ENCODE measurements at places on chromosomes 7 and 10.
A peak's percentile ranks its signal among the peaks of the same experiment; 100 is the strongest.

DNA sequence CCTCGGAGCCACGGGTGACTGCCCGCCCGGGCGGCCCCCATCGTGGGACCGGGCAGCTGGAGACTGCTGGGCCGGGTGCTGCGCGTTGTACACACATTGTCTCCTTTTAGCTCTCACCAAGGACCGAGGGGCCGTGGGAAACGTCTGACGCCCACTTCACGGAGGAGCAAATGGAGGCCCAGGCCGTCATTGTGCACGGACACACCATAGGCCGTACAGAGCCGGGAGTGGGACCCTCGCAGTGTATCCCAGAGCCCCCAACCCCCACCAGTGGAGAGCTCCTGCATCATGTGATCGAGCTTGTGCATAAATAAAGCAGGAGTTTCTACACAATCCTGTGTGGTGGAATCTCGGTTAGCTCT is 722 bp downstream of the DENND10 start:
- DNase-seq = no peak

GRCh38 chr10:92054807-92055206 is 131.2 kb downstream of the BTAF1 start:
- no peak for DNase-seq

DNA sequence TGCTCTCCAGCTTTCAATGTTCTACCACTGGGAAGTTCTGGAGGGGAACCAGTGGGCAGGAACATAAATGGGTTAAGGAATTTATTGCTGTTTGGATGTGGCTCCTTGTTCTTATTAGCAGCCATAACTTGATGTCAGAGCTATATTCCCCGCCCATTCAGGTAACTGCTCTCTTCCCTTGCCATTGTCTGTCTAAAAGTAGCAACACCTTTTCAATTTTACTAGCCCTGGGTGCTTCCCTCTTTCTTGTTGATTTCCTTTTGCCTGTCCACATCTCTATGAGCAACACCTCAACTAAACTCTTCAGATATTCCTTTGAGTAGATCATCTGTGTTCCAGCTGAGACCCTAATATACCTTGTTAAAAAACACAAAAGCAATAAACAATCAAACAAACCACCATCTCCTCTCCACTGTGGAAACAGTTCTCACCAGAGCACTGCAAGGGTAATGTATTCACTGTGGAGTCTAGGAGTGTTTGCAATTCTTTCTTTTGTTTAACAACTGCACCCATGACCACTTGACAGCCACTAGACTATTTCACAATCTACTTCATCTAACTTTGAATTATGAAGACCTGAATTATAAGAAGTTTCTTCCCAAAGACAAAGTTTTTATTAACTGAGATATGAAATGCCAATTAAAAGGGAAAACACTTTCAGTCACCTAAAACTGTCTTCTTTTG is 436.7 kb downstream of the IPMK start:
- DNase-seq = no peak

- DNase-seq = no peak
Observed at GRCh38 chr10:103533827-103534226, 40.3 kb downstream of the NEURL1 start.

DNA sequence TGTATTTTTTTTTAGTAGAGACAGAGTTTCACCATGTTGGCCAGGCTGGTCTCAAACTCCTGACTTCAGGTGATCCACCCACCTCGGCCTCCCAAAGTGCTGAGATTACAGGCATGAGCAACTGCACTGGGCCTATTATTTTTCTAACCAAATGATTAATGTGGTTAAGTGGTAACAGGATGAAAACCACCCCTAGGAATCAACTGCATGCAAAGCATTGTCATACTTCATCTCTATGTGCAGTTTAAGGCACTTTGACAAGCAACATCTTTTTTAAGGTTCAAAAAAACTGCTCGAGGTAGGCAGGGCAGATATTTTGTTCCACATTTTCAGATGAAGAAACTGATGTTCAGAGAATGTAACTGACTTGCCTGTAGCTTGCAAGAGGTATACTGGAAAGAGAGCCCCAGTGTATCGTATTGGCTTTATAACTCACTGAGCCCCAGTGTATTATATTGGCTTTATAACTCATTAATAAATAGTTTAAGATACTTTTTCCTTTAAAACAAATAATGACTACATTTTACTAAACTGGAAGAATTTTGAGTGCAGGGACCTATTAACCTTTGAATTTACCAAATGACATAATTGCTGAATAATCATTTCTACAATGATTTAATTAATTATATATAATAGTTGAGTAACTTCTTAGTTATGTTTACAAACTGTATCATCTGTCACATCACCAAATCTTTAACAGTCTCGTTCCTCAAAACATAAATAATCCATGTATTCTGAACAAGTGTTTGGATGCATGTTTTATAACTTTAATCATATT is 38.1 kb downstream of the RTKN2 start:
- peak; percentile 22 for DNase-seq

- no peak for DNase-seq
Observed at GRCh38 chr7:128309124-128309523, 34.6 kb downstream of the RBM28 start.

- no peak for DNase-seq
Observed at GRCh38 chr7:136245327-136246004, 268.3 kb upstream of the MTPN start.

Measured in IMR-90 (cell line).